ENCODE measurements at places on chromosomes 6 and 20.

- no peaks in the 10 kb centered on the region for H3K4me1 ChIP-seq
- H3K27me3 ChIP-seq, result peaks cover 13% of the 10 kb centered on the region
- no peak overlapping the region for H3K4me3 ChIP-seq
- no peak for DNase-seq
- no peak overlapping the region for H3K27ac ChIP-seq
Observed at GRCh38 chr20:43910564-43910963, 4.1 kb upstream of the TOX2 start.

DNA sequence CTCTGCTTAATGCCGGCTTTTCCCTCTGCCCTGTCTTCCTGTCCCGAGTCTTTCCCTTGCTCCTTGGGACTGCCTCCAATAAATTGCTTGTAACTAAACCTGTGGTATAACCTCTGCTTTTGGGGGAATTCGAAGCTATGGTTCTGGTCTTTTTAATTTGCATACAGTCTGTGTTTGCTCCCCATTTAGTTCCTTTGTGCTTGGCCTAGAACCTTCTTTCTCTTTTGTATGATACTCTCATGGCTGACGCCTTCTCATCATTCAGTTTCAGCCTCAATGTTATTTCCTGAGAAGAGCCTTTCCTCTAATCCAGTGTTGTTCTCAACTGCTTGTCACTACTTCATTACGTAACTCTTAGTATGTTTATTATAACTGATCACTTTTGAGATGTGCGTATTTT is 248.0 kb downstream of the PHF3 start:
- no peak for DNase-seq
- no peaks in the 10 kb centered on the region for H3K4me1 ChIP-seq
- no peaks in the 10 kb centered on the region for H3K27me3 ChIP-seq
- no peak overlapping the region for H3K4me3 ChIP-seq
- H3K36me3 ChIP-seq, result no peaks in the 10 kb centered on the region
- H3K27ac ChIP-seq, result no peak overlapping the region

GRCh38 chr20:63028461-63028921 is 21.7 kb upstream of the BHLHE23 start:
- peaks cover 8% of the 10 kb centered on the region for H3K4me1 ChIP-seq
- DNase-seq, result peak; percentile 53
- no peaks in the 10 kb centered on the region for H3K36me3 ChIP-seq
- H3K4me3 ChIP-seq, result no peak overlapping the region
- peaks cover 93% of the 10 kb centered on the region for H3K27me3 ChIP-seq

DNA sequence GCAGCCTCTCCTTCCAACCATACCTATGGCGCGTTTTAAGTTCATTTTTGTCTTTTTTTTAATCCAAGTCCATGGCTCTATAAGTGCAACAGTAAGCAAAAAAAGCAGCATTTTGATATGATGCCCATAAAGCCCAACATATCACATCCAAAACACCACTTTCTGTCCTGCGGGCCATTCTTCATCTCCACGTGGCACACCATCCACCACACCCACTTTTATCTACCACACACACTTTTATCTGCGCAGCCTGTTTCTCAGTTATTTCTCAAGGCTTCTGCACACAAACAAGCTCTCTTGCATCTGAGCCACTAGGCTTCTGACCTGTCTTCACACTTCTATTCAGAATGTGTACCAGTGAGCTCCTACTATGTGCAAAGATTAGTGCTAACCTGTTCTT is 5.3 kb downstream of the GCLC start:
- no peaks in the 10 kb centered on the region for H3K36me3 ChIP-seq
- no peaks in the 10 kb centered on the region for H3K27me3 ChIP-seq

DNA sequence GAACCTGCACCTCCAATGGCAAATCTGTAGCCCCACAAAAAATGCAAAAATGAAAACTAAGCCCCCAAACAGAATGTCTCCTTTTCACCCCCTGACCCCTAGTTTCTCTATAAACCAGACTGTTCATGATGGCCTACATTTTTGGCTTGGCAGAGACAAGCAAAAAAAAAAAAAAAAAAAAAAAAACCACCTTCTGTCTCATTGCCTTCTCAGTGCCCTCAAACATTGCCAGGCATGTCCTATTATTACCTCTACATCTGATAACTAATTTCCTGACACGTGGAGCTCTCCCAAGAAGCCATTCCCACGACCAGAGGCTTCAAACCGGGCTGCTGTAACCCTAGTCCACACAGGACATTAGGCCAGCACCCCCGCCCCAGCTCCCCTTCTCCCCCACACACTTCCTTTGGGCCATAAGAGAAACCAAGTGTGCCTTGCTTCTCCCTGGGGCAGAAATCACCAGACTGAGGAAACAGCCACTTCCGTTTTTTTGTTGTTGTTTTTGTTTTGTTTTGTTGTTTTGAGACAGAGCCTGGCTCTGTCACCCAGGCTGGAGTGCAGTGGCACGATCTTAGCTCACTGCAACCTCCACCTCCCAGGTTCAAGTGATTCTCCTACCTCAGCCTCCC is 65.4 kb downstream of the GPR6 start:
- no peak overlapping the region for H3K27ac ChIP-seq
- DNase-seq, result peak; percentile 62
- H3K36me3 ChIP-seq, result no peaks in the 10 kb centered on the region
